ENCODE measurements at places on chromosomes 3 and 15. TPM values are rescaled to one million over a fixed set of nuclear protein-coding genes. Genes with fewer than 3 reads are reported as not detected.

Gene LYZL4
- total RNA-seq, result not detected

Gene MGLL
- 0.50 TPM for total RNA-seq

Gene A4GNT
- not detected for total RNA-seq

Gene WNT5A
- not detected for total RNA-seq

Gene HRH1
- total RNA-seq, result 1.4 TPM

Gene RSRC1
- 61.6 TPM for total RNA-seq

Gene PTX3
- total RNA-seq, result 0.18 TPM

Gene GOLGA6D
- total RNA-seq, result not detected

Gene NR1I2
- 0.40 TPM for total RNA-seq

Gene ANAPC13
- total RNA-seq, result 35.9 TPM

Gene SYNPR
- total RNA-seq, result not detected

Gene SLC12A8
- 0.26 TPM for total RNA-seq

Gene KCNMB3
- total RNA-seq, result 0.33 TPM

Gene SNX33
- total RNA-seq, result 2.4 TPM

Gene CCDC39
- not detected for total RNA-seq

Gene CYP19A1
- total RNA-seq, result not detected

Gene IL5RA
- 0.28 TPM for total RNA-seq

Gene AHSG
- not detected for total RNA-seq

Gene GOLGA6B
- not detected for total RNA-seq

Gene GHSR
- total RNA-seq, result not detected

Gene BUB1B
- 99.5 TPM for total RNA-seq

Gene CYP8B1
- total RNA-seq, result not detected

Gene EFCC1
- 0.19 TPM for total RNA-seq

Gene SPTSSB
- not detected for total RNA-seq

Gene SLC6A1
- total RNA-seq, result not detected

Gene JMJD7
- total RNA-seq, result 17.6 TPM

Gene TMCO5A
- not detected for total RNA-seq

Gene SERPINI2
- not detected for total RNA-seq

Gene CISH
- 269 TPM for total RNA-seq

Gene SCG3
- not detected for total RNA-seq

Gene VGLL3
- not detected for total RNA-seq

Gene CPEB1
- 0.16 TPM for total RNA-seq

Gene IRAK2
- 4.0 TPM for total RNA-seq

Gene ZNF501
- 2.0 TPM for total RNA-seq

Gene AMOTL2
- 0.42 TPM for total RNA-seq

Gene DISP2
- 0.04 TPM for total RNA-seq

Gene SLC12A1
- not detected for total RNA-seq

Gene WDR49
- total RNA-seq, result not detected

Gene ZNF639
- total RNA-seq, result 31.0 TPM

Gene PPM1L
- 2.4 TPM for total RNA-seq

Gene GCNT3
- not detected for total RNA-seq

Gene STRC
- 1.0 TPM for total RNA-seq

Gene GOLGA8A
- 165 TPM for total RNA-seq

Gene PDE12
- total RNA-seq, result 19.2 TPM

Gene TMC3
- not detected for total RNA-seq

Gene NLGN1
- not detected for total RNA-seq

Gene LRRN1
- 0.09 TPM for total RNA-seq

Gene ADAMTSL3
- not detected for total RNA-seq

Gene SCN11A
- 0.07 TPM for total RNA-seq

Gene UBL7
- total RNA-seq, result 48.6 TPM

Gene CCDC9B
- total RNA-seq, result 0.98 TPM

Gene RASGRP1
- total RNA-seq, result 102 TPM

Gene ACKR4
- total RNA-seq, result 0.09 TPM

Gene AKAP13
- total RNA-seq, result 85.1 TPM
